ENCODE measurements at places on chromosomes 11 and 22.

DNA sequence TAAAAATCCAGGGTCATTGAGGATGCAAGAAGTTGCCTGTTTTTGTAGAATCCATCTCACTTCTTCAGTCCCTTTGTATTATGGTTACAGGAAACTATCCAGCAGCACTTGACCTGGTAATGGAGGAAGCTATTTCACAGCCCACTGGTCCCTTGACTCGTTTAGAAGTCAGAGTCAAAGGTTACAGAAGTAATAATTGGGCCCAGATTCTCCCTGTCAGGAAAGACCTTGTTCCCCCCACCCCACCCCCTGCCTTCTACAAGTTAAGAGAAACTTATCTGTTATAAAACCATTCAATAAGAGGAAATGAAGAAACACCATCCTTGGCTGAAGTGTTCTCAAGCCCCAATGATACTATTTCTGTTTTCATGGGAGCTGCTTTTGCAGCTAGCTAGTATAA, 65.8 kb downstream of the CSTPP1 start:
- DNase-seq = no peak

GRCh38 chr11:58024601-58025091, 965 bp downstream of the OR9Q1 start:
- no peak for DNase-seq

GRCh38 chr11:27084518-27084917, 43.9 kb downstream of the BBOX1 start:
- no peak for DNase-seq

DNA sequence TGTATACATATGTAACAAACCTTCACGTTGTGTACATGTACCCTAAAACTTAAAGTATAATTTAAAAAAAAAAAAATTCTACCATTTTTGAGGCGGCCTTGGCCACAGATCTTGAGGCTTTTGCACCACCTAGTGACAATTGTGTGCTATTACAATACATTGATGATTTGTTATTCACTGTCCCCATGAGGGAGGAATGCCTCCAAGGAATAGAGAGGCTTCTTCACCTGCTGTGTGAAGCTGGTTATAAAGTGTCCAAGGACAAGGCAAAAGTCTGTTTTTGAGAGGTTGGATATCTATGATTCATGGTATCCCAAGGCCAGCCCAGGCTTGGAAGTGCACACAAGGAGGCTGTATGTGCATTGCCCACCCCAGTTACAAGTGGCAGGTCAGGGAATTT, 30.7 kb downstream of the SLC22A25 start:
- DNase-seq = no peak

DNA sequence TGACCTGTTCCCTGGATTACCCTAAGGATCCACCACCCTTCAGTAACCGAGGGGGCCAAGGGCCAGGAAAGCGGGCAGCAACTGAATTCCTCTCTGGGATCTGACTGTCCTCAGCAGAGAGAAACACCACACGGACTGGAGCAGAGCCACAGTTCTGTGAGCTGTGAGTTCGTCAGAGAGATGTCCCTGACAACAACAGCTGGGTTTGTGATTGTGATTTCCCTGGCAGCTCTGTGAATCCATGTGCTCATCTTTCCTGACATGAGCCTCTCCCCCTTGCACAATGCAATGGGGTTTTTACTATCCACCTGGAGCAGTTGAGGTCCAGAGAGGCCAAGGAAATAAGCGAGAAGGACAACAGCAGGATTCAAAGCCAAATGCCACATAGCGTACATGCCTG, 69.4 kb upstream of the AMPD3 start:
- no peak for DNase-seq

DNA sequence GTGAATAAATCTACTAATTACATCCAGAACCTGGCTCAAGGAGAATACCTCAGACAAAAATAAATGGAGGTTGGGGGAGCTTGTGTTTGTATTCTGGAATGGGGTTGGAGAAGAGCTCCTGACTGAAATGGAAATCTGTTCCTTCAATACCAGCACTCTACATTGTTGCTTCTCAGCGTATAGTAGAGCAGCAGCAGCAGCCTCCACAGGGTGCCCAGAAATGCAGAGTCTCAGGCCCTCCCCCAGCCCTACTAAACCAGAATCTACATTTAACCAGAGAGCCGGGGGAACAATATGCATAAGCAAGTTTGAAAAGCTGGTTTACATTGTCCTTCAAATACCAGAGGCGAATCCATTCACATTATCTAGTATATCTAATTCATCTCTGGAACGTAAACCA, 474.8 kb downstream of the NTM start:
- DNase-seq = no peak

DNA sequence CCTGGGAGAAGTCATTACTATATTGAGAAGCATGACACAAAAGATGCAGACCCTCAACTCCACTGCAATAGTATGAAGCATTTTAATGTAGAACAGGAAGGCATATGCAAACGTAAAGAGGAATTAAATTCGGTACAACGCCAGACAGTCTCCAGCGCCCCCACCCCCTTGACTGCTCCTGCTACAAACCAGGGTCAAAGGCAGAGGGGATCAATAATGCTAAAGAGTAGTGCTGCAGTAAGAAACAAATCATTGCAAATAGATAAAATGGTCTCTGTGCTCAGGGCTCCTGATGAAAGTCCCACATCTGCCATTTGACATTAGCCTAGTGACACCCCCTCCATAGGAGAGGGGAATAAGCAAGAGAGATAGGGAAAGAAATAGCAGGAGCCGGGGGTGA, 164.9 kb upstream of the BLID start:
- DNase-seq = no peak

DNA sequence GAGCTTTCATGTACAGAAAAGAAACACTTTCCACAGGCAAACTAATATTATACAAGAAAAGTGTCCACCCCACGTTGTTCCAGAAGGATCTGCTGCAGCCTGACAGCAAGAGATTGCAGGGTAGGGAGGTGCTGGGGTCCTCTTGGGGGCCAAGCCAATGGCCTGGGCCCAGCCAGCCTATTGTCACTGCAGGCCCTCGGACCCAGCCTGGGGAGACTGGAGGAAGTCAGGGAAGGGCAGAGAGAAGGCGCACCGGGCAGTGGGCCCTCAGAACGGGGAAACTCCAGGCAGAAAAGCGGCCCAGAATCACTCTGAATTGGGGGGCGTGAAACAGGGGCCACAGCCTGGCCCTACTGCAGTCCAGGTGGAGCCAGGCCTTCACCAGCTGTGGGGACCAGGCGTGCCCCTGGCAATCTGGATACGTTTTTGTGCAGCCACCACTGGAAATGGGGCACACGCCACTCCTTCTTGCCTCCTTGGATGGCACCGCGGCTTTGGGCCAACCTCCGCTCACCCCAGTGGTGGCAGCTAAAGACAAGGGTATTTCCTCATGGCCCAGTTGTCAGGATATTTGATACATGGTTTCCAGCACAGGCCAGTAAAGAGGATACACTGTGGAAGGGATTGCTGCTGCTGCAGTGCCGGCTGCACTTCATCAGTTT, 3.9 kb upstream of the NAP1L4 start:
- DNase-seq = no peak

DNA sequence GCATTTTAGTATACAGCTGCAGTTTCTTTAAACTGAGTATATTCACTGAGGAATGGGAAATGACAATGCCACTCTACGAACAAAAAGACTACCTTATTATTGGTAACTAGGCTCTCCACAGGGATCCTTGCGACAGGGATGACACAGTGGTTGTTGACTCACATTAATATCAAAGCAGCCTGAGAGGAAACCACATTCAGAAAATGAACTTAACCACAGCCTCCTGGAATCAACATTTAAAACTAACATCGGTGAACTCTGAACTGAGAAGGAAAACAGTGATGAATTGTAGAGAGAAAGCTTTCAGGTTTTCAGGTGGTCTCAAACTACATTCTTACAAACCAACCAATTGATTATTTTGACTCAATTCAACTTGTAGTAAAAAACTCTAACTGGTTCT, 90.3 kb upstream of the MTMR2 start:
- DNase-seq = no peak

GRCh38 chr11:64848826-64849597, 4.6 kb upstream of the CDC42BPG start:
- no peak for DNase-seq
